Stimulated activated CD8-positive, alpha-beta memory T cell treated with anti-CD3 and anti-CD28 coated beads, Interleukin-7, amount 100 ng/mL, for 1 hour (primary cell): ENCODE measurements at places on chromosomes 1 and 21.

DNA sequence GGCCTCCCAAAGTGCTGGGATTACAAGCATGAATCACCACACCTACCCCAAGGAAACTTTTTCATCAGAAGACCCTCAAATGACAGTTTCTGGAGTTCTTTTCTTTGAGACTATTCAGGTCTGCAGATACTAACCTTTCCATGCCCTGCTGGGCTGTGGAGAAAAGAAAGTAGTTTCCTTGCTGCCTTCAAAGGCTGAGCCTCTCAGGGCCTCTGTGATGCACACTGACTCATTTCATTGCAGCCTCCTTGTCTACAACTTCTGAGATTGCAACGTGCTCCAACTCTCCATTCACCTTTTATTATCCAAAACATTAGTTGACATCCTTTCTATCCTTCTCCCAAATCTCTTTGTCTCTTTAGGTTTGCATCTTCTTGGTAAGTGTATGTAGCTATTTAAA, 8.8 kb upstream of the SAMSN1 start:
- no peak for DNase-seq

GRCh38 chr1:152519851-152520250, 5.6 kb downstream of the CRCT1 start:
- DNase-seq: no peak

GRCh38 chr21:41399246-41399800, 26.7 kb upstream of the MX1 start:
- no peak for DNase-seq

DNA sequence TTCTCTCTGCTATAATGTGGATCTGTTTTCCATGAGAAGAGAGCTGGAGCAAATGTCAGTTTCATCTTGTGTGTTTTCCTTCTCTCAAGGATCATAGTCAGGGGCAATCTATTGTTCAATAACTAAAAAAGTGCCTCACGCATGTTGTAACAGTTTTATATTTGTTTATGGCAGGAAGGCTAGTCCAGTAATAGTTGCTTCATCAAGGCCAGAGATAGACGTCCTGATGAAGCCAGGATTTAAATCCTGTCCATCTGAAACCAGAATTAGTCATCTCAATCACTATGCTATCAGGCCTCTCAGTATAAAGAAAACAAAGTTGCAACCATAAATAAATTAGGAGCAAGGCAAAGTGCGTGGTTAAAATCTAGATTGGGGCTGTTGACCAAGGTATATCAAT, 30.2 kb upstream of the DUSP10 start:
- DNase-seq: no peak

DNA sequence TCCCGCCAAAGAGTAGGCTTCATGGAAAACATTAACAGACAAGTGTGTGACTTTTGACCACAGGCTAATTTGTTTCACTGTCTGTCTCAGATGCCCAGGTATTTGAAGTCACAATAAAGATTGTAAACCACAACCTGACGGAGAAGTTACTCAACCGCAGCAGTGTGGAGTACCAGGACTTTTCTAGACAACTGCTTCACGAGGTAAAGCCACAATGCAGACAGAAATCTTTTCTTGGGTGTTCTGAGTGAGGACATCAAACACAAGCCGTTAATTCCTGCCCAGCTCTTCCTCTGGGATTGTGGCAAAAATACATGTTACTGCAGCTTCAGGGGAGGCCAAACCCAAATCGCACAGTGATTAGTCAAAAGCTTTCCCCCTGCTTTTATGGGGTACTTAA, 31.0 kb downstream of the UMODL1 start:
- no peak for DNase-seq

- no peak for DNase-seq
These were observed 209.5 kb downstream of the APP start for GRCh38 chr21:25961042-25961441.

DNA sequence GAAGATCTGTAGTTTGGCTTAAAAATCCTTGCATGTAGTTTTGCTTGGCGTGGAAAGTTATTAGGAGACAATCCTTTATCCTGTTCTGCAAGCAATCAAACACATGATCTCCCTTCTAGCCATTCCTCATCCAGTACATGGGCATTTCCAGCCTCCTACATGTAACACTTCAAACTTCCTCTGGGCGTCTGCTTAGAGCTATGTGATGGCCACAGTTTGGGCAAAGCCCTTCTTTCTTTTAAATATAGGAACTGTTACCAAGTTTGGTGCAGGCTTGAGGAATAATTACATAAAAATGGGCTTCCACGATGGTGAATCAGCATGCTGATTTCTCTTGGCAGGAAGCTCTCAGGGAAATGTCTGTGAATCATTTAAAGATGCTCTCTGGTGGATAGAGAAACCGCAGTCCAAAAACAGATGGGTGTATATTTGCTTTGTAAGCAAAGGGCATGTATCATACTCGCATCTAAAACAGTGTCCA, 176.9 kb upstream of the FMN2 start:
- DNase-seq: no peak
